ENCODE measurements at places on chromosomes 3 and 15.

DNA sequence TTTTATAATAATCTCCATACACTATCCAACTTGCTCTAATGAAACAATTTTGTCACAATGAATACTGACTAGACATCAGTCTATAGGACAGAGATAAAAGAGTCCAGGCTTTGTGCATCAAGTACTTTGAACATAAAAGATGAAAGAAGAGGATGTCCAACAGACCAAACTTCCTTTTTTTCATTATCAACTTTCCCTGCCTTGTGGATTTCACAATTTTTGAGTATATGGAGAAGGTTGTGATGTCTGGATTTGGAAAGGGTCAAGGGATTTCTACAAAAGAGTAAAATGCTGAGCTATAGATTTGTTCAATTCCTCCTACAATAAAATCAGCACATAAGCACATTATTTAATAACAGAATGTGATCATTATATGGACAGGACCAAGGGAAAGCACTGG is 25.7 kb downstream of the CD47 start:
- DNase-seq = no peak

GRCh38 chr15:83446904-83447709 is at the start of gene SH3GL3:
TSS of gene SH3GL3 (plus strand) at chr15:83447341. CDS start at chr15:83447534, 193 bp downstream.
- no peak for DNase-seq

DNA sequence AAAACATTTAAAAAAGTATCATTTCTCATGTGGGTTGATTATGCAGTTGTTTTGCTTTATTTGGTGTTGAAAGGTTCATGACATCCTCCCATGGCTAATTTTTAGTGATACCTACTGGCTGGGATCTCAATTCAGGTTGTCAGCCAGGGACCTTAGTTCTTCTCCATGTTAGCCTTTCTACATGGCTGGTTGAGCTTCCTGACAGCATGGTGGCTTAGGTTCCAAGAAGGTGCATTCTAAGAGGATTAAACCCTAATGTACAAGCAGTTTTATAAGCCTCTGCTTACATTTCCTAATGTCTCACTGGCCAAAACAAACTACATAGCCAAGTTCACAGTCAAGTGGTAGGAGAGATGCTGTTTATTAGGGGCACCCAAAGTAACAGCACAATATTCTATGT is 9.4 kb upstream of the TM6SF1 start:
- no peak for DNase-seq

GRCh38 chr3:23829242-23829934 is 23.6 kb downstream of the UBE2E1 start:
- no peak for DNase-seq

- no peak for DNase-seq
These were observed 146.9 kb upstream of the EIF1B start for GRCh38 chr3:40162616-40163015.

DNA sequence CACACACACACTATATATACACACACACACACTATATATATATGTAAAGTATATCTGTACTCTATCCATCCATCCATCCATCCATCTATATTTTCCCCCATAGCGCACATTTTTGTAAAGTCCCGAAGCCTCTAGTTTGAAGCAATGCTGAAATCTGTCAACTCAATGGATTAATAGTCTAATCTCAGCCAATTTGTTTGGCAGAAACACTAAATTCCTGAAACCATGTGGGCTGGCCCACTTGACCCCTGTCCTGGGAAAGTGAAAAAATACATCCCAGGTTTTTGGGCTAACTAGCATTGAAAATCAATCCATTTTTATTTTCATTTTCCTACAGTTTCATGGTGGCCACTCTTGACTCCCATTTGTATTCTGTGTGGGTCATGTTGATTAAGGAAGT is 166.7 kb downstream of the SLCO3A1 start:
- DNase-seq = no peak

DNA sequence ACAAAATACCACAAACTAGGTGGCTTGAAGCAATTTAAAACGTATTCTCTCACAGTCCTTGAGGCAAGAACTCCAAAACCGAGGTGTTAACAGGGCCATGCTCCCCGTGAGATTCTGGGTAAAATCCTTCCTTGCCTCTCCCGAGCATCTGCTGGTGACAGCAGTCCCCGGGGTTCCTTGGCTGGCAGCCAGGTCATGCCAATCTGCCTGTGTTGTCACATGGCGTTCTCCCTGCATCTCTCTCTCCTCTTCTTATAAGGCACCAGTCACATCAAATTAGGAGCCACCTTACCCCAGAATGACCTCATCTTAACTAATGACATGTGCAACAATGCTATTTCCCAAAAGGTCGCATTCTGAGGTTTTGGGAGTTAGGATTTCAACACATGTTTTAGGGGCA is 26.3 kb upstream of the LRRN1 start:
- DNase-seq = no peak

GRCh38 chr3:109050591-109051167 is 67.3 kb downstream of the MORC1 start:
- DNase-seq = no peak

DNA sequence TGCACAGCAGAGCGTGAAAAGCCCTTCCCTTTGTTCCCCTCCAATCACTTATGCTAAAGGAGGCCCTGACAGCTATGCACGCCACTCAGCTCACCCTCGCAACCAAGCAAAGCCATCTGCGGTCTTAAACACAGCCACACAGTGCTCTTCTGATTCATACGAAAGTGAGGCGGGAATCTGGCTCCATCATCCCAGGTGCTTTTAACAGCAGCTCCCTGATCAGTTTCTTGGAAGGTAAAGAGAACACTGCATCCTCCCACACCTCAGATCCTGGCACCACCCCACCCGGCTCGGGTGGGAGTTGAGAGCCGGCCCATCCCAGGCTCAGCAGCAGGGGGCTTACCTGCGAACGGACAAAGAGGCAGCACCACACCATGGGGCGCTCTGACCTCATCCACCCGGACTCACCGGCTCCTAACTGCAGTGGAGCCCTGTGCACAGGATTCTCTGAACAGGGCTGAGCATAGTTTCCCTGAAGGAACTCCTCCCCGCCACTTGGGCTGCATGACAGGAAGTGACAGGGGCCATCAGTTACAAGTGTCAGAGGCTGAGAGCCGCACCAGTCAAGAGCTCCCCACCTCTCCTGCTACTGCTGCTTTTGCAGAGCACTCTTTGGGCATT is 114.3 kb upstream of the ARHGEF3 start:
- DNase-seq = no peak
